ENCODE measurements at places on chromosomes 5 and 9.

DNA sequence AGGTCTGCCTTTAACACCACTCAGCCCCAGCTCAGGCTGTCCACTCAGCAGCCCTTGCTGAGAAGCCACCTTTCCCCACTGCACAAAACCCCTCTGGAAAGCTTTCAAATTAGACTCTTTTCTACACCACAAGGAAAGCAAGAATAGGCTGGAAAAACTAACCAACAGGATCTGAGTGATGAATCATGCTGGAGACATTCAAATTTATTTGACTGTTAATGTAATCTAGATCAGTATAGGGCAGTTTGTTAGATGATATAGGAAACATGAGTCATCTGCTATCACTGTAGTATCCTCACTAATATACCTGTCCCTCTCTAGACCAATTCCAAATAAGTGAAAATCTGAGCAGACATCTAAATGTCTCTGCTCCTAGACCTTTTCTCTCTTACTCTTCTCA, 127.8 kb upstream of the PAM start:
- no peak for DNase-seq

DNA sequence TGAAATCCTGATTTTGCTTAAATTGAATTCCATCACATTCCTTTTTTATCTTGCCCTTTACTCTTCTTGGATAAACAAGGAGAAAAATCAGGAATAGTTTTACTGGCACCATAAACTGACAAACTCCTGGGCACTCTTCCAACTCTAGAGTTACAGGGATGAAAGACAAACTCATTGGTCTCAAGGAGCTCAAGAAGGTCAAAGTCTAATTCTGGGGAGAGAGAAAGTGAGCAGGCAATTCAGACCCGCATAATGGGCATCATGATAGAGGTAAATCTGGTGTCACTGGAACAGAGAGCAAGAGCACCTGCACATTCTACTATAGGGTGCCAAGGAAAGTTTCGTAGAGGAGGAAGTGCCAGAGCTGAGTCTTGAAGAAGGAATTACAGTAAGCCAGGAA, 64.8 kb downstream of the GRIN3A start:
- no peak for DNase-seq

DNA sequence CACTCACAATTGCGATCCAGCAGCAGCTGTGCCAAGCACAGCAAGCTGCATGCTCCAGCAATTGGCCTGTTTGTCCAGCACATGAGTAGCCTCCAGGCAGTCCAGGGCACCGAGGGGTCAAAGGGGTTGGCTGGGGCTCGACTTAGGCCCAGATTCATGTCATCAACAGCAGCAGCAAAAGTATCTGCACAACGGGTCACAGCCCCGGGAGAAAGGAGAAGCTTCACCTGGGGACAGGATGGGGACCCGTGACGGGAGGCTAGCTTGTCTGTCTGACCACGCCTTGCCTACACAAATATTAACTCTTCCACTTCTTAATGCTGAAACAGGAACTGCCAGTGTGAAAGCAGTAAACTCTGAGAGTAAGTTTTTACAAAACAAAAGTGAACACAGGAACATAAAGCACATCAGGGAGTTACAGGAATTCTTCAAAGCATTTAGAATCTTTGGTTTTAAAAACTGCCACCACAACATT, 191.2 kb downstream of the PIK3R1 start:
- DNase-seq: peak; percentile 48

- DNase-seq: no peak
Observed at GRCh38 chr5:95317085-95317484, 32.2 kb upstream of the MCTP1 start.

DNA sequence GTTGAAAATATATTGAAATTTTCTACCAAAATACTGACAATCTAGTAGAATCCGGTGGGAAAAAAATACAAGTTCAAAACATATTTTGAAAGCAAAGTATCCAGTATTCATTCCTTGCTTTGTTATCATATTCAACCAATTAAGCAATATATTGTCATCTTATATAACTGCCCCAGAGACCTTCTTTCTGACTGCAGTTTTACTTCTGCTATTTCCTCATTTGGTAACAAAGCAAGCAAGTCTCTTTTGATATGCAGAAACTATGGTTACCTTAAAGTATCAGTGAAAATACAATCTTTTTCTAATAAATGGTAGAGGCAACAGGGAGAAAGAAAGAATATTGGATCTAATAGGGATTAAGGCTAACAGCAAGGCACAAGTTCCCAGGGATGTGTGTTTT, 663.7 kb upstream of the MEF2C start:
- DNase-seq: peak; percentile 34

All from inflammatory macrophage treated with lipopolysaccharide for 4 hours (primary cell).